ENCODE measurements at places on chromosomes 3 and 15.

- no peak for DNase-seq
These were observed 25.7 kb upstream of the ANO10 start for GRCh38 chr3:43647331-43648166.

- no peak for DNase-seq
These were observed 252.0 kb downstream of the CLSTN2 start for GRCh38 chr3:140187028-140187427.

GRCh38 chr3:29668728-29669127 lies 387.9 kb downstream of the RBMS3 start:
- no peak for DNase-seq

GRCh38 chr3:108183971-108184370 lies 38.3 kb downstream of the IFT57 start:
- no peak for DNase-seq

DNA sequence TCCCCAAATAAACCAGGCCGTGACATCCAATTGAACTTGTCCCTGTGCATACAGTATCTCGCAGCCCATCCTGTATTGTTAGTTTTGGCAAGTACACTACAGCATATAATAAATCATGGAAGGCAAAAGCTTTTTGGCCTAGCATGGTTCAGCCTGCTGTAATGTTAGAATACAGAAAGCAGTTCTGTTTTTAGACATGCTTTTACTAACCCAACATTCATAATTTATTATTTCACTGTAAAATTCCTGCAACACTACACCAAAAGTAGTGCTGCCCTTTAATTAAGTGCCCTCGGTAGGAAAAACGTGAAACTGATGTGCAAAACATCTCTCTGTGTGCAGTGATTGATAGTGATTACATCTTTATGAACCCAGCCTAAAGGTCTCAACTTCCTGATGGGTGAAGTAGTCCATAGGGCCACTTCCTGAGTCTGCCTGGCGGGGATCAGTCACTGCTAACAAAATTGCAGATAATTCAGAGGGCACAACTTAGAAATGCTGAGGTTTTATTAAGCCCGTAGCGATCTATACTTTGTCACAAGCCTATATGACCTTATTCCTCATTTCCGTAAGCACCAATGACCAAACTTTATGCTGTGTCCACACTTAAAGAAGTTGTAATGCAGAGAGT lies 227.8 kb downstream of the CDIN1 start:
- no peak for DNase-seq

GRCh38 chr3:41195946-41196345 lies 3.4 kb upstream of the CTNNB1 start:
- no peak for DNase-seq
